ENCODE measurements at places on chromosomes 13 and 19.

DNA sequence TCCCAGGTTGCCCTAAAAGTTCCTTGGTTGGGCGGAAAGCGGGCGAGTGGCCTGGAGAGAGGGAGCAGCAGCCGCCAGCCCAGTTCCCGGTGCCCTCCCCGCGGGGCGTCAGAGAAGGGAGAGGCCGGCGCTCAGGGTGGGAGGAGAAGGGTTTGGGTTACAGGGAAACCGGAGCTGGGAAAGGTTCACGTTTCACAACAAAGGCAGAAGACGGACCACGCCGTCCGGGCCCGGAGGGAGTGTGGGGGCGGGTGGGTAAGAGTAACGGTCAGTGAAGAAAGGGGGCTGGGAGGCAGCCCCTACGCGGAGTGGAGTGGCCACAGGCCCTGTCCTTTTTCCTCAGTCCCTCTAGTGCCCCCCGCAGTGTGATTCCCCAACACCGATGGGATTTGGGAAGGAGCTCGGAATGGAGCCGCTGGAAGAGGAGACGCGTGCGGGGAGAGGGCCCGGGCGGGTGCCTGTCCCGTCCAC is 1.6 kb downstream of the SIX5 start:
- no peak for DNase-seq

DNA sequence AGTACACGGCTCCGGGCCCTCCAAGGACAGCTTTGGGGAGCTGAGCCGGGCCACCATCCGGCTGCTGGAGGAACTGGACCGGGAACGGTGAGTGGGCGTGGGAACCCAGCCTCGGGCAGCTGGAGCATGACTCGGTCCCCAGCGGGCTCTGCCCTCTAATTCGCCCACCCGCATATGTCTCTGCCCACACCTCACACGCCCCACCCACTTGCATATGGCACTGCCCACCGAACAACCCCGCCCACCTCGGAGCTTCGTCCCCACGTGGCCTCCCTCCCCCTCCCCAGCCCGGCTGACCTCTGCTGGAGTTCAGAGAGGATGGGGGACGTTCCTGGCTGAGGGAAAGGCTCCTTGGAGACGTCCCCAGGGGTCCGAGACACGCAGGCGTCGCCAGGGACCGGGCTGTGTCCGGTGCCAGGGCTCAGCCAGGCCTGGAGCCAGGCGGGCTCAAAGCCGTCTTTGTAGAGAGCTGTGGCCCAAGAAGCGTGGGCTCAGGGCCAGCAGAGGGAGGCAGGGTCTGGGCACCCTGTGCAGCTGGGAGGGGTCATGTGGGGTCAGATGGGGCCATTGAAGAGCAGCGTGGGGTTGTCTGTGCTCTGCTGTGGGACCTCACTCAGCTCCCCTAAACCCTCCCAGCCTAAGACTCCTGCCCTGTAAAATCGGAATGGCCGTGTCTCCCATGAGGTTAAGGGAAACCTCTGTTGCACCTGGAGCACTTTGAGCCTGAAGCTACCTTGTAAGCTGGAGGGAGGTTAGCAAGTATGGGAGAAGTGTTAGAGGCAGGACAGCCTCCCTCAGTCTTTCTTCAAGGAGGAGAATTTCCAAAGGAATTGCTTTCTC is 3.8 kb downstream of the APC2 start:
- DNase-seq, result no peak

DNA sequence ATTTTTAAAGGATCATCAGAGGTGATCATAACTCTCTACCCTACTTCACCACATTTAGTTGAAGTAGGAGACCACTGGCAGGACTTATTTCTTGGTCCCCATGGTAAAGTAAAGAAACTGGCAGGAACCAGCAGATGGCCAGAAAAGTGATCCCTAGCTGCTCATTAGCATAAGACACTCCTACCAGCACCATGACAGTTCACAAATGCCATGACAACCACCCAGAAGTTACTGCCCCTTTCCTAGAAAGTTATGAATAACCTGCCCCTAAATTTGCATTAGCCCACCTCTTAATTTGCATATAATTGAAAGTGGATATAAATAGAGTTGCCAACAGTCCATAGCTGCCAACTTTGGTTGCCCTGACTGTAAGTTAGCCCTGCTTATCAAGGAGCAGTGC is 18.4 kb upstream of the RUBCNL start:
- DNase-seq, result no peak

- no peak for DNase-seq
Measured at GRCh38 chr13:75610466-75610865, 25.7 kb upstream of the LMO7 start.

- no peak for DNase-seq
Measured at GRCh38 chr13:111626371-111627305, 306.2 kb downstream of the TEX29 start.

DNA sequence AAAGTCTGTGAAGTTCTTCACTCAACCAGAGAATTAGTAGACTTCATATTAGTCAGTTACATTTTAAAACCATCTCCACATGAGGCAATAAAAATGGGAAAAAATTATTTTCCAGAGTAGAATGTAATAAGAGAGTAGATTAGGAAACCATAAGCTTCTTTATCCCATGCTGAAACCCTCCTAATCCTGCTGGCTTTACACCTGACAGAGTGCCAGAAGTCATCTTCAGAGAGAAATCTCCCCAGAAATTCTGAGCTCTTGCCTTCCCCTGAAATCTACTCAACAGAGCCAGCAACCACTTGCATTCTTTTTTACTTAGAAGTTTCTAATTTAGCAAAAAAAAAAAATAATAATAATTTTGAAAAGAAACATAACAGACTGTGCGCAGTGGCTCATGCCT is 279.9 kb downstream of the NHLRC3 start:
- DNase-seq, result no peak

GRCh38 chr13:102386461-102386860 is 15.4 kb downstream of the FGF14 start:
- no peak for DNase-seq
